ENCODE measurements at places on chromosomes 11 and 22. TPM values are rescaled to one million over a fixed set of nuclear protein-coding genes. Genes with fewer than 3 reads are reported as not detected.
A peak's percentile ranks its signal among the peaks of the same experiment; 100 is the strongest.

- no peak for DNase-seq
Observed at GRCh38 chr11:44446996-44447771, 118.3 kb upstream of the CD82 start.

- no peak for DNase-seq
Observed at GRCh38 chr11:100706179-100706578, 19.1 kb downstream of the ARHGAP42 start.

- no peak for DNase-seq
Observed at GRCh38 chr11:119107538-119108145, 498 bp downstream of the C2CD2L start.

GRCh38 chr11:13222285-13222684 is 55.3 kb upstream of the BMAL1 start:
- DNase-seq, result no peak

DNA sequence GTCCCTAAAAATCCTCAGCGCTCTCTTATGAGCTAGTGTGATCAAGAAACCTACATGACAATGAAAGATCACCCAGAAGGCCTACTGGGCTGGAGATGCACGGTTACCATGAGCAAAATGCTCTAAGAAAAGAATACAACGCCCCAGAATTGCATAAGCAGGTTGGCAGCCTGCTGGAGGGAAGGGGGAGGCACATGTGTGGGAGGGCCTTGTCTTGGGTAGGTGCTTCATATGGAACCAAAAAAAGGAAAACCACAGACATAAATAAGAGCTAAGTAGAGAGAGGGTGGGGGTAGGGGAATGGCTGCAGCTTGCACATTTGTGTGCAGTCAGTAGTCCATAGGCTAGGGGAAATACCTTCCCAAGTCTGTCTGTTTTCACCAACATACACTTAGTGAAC is 2.8 kb downstream of the SIAE start:
- no peak for DNase-seq

- no peak for DNase-seq
Observed at GRCh38 chr11:93512073-93512475, 31.1 kb downstream of the SMCO4 start.

DNA sequence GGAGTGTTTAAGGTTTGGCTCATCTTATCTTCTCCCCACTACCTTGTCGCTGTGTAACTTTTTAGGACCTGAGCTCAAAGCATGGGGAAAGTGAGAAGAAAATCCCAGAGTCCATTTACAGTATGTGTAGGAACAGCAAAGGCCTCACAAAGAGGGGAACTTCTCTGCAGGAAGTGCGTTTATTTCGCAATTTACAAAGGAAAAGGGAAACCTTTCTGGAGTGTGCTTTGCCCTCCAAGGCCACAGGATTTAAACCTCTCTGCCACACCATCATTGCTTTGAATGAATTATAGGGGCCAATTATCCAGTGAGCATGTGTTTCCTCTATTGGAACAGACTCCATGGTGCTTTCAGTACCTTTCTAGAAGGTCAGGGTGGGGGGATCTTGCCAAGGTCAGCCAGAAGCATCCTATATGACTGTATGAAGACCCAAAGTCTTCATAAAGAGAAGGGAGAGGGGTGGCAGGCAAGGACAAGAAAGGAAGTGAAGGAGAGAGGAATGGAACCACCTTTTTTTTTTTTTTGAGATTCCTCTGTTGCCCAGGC is 68.1 kb upstream of the LMO2 start:
- DNase-seq, result no peak

DNA sequence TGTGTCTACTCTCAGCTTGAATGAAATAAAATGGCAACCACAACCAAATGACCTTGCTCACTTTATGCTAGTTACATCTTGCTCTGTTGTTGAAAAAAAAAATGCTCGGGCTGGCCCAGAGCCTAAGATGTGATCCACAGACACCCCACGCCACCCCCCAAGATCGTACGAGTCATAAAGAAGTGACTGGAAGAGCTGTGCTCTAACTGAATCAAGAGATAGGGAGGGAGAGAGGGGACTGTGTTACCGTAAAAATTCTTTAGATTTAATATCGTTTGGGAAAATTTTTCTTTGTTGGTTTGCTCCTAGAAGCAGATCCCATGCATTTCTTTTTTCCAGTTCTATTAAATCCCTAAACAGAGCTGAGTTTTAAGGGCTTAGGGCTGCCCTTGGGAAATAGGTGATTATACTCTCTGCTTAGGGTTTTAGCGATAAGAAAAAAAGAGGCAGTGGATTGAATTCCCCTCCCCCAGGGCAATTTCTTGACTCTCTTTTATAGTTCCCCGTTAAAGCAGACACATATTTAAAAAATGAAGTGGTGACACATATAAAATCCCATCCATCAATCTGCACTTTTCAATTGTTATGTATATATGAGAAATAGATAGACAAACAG is 14.5 kb downstream of the MAML2 start:
- DNase-seq, result no peak

GRCh38 chr11:70434813-70435278 is 36.5 kb downstream of the CTTN start:
- no peak for DNase-seq

DNA sequence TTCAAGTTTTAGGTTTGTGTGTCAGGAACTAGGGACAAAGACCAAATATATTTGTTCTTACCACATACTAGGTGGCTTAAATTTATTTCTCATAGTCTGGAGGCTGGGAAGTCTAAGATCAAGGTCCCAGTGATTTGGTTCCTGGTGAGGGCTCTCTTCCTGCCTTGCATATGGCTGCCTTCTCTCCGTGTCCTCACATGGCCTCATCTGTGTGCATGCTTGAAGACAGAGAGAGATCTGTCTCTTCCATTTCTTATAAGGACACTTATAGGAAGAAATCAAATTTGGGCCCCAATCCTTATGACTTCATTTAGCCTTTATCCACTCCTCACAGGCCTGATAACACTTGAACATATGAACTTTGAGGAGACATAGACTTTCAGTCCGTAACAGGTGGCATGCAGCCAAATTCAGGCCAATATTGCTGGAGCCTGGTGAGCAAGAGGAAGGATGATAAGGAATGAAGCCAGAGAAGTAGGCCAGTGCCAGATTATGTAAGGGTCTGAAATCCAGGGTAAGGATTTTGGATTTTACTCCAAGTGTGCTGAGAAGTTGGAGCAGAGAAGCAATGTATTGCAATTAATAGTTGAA is 35.1 kb downstream of the TTC17 start:
- DNase-seq, result peak; percentile 57

- DNase-seq, result no peak
Observed at GRCh38 chr11:93822359-93822758, 28.1 kb downstream of the VSTM5 start.

DNA sequence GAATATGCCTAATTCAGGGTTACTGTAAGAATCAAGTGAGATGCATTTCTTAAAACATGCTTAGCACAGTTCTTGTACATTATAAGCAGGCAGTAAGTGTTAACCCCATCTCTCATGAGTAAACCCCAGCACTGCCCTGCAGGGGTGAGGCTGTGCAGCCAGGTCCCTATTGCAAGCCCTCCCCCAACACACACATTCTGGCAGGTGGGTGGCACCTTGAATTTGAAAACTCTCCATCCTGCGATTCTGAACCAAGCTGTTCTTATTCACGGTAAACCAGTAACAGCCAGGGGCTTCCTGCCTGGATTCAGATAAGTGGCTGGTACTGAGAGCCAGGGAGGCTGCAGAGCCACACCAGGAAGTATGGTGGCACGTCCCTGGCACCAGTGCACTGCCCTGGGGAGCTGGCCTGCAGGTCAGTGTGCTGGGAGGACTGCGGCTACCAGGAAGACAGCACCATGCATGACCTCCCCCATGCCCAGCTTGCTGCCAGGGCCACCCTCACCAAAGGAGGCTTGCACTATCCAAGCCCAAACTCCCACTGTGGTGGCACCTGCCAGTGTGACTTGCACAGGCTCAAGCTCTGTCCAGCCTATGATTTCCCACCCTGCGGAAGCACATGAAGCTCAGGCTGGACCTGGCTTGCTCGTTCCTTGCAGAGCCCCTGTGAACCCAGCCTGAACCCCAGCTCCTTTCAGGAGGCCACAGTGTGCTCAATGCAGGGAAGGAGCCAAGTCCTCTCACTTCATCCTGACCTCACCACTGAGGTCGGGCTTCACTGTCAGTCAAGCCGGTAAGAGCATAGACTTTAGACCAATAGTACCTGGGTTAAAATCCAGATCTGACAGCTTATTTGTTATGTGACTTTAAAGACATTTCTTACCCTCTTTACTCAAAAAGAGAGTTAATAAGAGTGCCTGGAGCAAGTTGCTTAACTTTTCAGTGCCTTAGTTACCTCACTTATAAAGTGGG is 88.1 kb downstream of the MICAL2 start:
- DNase-seq, result no peak

DNA sequence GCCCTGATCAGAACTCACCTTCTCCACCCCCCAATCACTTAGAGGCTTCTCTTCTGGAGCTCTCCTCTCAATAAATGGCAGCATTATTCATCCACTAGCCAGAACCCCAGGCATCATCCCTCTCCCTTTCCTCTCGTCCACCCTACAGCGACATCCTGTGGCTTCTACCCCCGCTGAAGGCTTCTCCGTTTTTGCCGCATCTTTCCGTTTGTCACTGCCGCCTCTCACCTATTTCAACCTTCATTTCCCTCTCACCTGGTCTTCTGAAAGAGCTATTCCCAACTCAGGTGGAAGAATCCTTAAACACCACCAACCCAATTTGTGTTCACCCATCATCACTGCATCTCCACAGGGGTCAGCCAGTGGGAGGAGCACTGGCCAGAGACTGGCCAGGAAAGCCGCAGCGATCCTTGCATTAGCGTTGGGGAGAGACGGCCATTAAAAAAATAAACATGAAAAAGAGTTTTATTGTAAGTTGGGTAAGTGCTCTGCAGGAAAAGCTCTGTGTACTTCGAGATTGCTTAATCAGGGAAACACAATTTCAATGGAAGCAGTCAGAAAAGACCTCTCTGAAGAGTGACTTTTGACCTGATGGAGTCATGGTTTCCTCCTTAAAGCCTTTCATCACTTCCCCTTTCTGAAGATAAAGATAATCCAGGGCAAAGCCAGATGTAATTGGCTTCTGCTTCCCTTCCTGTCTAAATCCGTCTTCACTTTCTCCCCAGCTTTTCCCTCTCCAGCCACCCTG is 36.7 kb downstream of the SPATA19 start:
- no peak for DNase-seq

- no peak for DNase-seq
Observed at GRCh38 chr11:74863410-74863809, 85.5 kb downstream of the XRRA1 start.

DNA sequence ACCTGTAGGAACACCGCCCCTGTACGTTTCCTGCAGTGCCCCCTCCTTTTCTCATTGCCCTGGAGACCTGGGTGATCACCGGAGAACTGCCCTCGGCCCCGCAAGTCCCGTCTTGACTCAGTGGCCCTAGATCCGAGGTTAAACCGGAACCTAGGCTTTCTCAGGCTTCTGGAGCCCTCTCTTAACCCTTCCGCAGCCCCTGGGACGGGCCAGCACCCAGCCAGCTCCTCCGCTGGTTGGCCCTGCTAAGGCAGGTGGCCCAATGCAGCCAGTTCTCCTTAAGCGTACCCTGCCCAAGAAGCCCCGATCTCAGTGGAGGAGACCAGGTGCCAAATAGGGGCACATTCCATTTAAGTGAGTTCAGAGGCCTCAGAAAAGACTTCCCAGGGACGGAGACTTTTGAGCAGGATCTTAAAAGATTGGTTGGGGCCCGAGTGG is 776 bp downstream of the NLRX1 start:
- peak; percentile 57 for DNase-seq

GRCh38 chr22:50016308-50016987 is 3.9 kb upstream of the IL17REL start:
- DNase-seq, result peak; percentile 17

- DNase-seq, result peak; percentile 14
Observed at GRCh38 chr22:37145180-37146050, 4.3 kb downstream of the IL2RB start.

DNA sequence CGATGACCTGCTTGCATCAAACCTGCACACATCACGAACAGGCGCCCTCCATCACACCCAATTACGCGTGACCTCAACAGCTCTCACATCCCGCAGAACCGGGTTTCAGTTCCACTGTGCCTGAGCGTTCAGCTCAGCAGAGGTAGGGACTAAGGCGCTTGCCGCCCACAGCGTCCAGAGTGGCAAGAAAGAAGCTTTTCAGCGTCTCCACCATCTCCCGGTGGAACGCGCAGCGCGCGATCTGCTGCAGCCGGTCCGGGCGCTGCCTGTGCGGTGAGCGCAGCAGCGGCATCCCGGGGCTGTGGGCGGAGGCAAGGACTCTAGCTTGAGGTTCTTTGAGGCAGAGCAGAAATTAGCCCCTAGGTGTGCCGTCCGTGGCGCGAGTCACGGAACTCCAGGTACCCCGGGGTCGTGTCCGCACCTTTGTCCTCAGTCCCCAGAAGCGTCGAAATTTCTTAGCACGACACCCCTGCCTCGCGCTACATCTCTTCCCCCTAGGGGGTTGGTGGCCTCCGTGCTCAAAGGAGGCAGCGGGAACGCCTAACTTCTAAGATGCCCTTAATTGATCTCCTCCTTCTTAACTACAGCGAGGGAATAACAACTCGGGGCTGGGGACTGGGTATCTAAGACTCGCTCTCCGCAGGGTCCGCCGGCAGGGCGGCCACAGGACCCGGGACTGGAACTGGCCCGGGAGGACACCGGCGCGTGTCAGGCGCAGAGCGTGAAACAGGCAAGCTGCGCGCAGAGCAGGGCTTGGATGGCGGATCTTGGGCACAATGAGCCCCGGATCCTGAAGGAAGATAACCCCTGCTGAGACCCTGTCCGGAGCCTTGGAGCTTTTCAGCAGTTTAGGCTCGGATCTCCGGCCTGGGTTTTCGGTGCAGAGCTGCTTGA is 1.7 kb upstream of the CALCA start:
- no peak for DNase-seq

GRCh38 chr22:22857607-22858558 is 29.7 kb upstream of the IGLL5 start:
- no peak for DNase-seq

The CRYBA4 gene
- not detected for total RNA-seq

The EFCAB6 gene
- total RNA-seq, result 1.7 TPM

The OR52I2 gene
- not detected for total RNA-seq

The ACR gene
- 0.43 TPM for total RNA-seq

The C11orf16 gene
- not detected for total RNA-seq

The CTTN gene
- 156 TPM for total RNA-seq

The DMC1 gene
- 0.56 TPM for total RNA-seq

The TRIM49 gene
- not detected for total RNA-seq

The ANO1 gene
- 6.2 TPM for total RNA-seq

The MYRF gene
- 0.16 TPM for total RNA-seq

The OR4D11 gene
- not detected for total RNA-seq
